ENCODE measurements at places on chromosomes 13 and 19.
A peak's percentile ranks its signal among the peaks of the same experiment; 100 is the strongest.

DNA sequence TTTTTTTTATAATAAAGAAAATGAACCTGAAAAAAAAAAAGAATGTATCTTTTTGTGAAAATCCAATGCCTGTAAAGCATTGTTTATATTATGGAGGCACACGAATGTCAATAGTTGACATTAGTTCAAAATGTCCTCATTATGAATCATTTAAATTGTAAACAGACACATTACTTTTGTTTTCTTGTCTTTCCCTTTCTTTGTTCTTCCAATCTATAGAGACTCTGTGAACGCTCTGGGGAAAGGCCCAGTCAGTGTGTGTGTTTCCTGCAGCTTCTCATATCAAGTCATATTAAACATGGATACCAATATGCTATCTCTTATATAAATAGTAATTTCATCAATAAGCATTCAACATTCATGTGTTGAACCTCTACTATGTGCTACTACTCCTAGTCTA, 193.1 kb downstream of the KCTD12 start:
- no peak for DNase-seq

DNA sequence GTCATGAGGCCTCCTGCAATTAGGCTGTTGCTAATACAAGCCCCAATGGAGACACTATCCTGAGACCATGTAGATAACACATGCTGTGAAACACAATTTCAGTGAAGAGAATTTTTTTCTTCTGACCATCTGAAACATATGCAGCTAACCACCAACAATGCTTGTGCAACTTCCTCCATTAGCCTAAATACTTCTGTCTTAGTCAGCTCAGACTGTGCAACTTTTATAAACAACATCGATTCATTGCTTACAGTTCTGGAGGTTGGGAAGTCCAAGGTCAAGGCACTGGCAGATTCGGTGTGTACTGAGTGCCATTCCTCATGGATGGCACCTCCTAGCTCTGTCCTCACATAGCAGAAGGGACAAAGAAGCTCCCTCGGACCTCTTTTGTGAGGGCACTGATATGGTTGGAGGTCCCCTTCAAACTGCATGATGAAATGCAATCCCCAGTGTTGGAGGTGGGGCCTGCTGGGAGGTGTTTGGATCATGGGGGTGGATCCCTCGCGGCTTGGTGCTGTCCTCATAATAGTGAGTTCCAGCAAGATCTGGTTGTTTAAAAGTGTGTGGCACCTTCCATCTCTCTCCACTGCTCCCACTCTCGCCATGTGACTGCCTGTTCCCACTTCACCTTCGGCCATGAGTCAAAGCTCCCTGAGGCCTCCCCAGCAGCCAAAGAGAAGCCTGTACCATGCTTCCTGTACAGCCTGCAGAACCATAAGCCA, 27.7 kb downstream of the STK24 start:
- DNase-seq, result no peak

- DNase-seq, result no peak
Measured at GRCh38 chr13:46160065-46160464, 21.9 kb downstream of the LCP1 start.

- DNase-seq, result peak; percentile 43
Measured at GRCh38 chr19:48714759-48715675, 4.5 kb downstream of the MAMSTR start.

DNA sequence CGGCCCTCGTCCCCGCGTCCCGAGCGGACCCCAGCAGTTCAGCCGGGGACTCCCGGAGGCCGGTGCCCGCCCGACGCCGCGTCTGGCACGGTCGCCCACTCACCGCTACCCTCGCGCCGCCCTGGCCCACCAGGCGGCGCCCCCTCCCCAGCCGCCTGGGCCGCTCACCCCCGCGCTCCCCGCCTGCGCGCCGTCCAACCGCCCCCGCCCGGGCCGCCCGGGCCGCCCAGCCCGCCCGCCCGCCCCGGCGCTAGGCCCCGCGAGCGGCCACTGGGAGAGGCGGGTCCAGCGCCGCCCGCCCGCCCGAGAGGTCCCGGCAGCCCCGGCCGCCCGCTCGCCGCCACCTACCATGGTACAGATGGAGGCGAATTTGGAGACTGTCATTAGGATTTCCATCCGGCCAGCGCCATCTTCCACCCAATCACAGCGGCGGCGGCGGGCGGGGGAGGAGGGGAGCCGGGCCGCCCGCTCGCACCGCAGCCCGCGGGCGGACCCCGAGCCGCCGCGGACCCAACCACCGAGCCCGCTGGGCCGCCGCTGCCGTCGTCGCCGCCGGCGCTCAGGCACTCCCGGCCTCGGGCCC, at the start of gene USP12:
TSS of gene USP12 (minus strand) at position 568 of the 583 bp plus-strand sequence. CDS start at position 396, 172 bp downstream.
- no peak for DNase-seq

- DNase-seq, result no peak
Measured at GRCh38 chr19:3440082-3440481, 40.2 kb downstream of the SMIM24 start.

- no peak for DNase-seq
Measured at GRCh38 chr19:48795685-48796070, 15.2 kb downstream of the BCAT2 start.

DNA sequence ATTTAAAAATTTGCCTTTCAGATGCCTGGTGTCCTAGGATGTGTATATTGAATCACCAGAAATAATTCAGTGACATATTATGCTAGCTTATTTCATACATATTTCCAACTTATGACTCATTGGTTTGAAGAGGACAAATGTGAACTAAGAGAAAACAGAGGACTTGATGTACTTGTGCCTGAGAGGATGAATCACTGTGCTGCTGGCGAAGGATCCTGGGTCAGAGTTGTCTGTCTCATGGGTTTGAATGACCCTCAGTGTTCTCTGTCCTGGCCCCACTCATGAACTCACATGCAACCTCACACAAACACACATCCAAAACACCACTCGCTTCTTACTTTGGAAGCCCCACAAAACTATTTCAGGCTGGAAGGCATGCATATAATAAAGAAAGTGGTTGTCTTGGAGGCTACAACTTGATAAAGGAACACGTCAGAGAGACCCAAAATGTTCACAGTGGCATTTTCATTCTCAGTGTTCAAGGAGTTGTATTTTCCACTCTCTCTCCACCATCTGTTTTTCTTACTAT, 129.0 kb upstream of the SPRY2 start:
- no peak for DNase-seq

Measured in DMS79 (cell line).